EL (cell line): ENCODE measurements at places on chromosomes 5 and 9.

DNA sequence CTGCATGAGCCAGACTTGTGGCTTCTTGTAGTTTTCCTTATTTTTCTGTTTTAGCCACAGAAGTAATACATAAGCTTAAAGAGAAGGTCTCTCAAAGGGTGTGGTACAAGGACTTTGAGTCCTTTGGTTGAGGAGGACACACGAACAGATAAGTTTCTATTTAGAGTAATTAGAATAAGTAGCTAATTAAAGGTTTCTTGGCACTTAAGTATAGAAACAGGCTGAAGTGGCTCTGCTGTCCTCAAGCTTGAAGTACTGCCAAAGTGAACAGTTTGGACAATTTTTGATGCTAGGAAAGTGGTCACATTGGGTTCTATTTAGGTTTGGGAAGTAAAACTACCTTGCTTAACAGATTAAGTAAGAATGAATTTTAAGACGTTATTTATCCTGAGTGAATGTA lies 278.3 kb upstream of the MPDZ start:
- DNase-seq: no peak

DNA sequence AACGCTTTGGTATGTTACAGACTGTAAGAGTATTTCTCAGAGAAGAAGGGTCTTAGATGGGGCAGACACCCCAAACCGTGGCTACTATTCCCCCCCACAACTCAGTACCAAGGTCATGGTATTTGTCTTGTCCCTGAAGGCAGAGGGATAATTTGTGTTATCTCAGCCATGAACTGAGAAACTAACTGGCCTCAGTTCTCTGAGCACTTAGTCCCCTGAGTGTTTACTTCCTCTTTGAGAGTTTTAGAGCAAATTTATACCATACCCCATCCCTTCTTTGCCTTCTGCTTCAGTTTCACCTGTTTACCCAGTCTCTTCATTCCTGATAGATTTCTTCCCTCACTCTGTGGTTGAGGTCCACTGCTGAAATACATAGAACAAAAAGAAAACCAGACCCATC lies 183.9 kb downstream of the LRRC70 start:
- no peak for DNase-seq

GRCh38 chr9:81268048-81268447 lies 421.3 kb downstream of the TLE1 start:
- DNase-seq: peak; percentile 42

- DNase-seq: no peak
Observed at GRCh38 chr5:112743631-112744030, 5.9 kb downstream of the APC start.

DNA sequence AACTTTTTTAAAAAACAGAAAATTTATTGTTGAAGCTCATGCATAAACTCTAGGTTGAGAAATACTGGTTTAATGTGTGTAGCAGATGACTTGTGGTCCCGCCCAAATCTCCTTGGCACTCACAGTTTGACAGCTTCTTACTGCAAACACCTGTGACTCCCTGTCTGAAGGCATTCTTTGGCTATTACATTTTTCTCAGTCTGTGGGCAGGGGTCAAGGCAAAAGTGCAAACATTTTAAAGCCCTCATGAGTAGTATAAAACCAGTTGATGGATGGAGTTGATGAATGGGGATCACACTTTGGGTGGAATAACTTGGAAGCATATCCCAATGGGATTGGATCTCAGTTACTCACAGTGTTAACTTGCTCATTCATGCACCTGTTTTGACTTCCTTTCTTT lies 1007.0 kb upstream of the NUDT12 start:
- DNase-seq: no peak

- peak; percentile 85 for DNase-seq
Observed at GRCh38 chr9:87119328-87119881, 172.1 kb upstream of the GAS1 start.

- DNase-seq: no peak
Observed at GRCh38 chr5:169273451-169273850, 27.5 kb downstream of the SLIT3 start.

GRCh38 chr9:95726756-95727155 lies 148.7 kb upstream of the ERCC6L2 start:
- DNase-seq: peak; percentile 55

- DNase-seq: no peak
Observed at GRCh38 chr9:34983209-34983608, 6.3 kb upstream of the DNAJB5 start.

- DNase-seq: no peak
Observed at GRCh38 chr5:97095318-97095732, 47.1 kb downstream of the LIX1 start.

GRCh38 chr5:173327948-173328843 lies at the start of gene STC2:
Gene STC2, minus strand, starts transcription at chr5:173328414. Its CDS starts 221 bp downstream, at chr5:173328193.
- peak; percentile 97 for DNase-seq

- no peak for DNase-seq
Observed at GRCh38 chr5:157479612-157480510, 19.8 kb downstream of the NIPAL4 start.
